Cortex of kidney (tissue), 1 donor: ENCODE measurements at places on chromosomes 7 and 10.

GRCh38 chr10:114911052-114911711 lies 26.8 kb upstream of the TRUB1 start:
- DNase-seq: no peak

GRCh38 chr10:80289451-80290287 lies at the start of gene MAT1A:
Gene MAT1A, minus strand, starts transcription at chr10:80289658. Its CDS starts 235 bp downstream, at chr10:80289423.
- DNase-seq: no peak

GRCh38 chr7:127865466-127865865 lies 165.8 kb downstream of the LRRC4 start:
- DNase-seq: no peak

DNA sequence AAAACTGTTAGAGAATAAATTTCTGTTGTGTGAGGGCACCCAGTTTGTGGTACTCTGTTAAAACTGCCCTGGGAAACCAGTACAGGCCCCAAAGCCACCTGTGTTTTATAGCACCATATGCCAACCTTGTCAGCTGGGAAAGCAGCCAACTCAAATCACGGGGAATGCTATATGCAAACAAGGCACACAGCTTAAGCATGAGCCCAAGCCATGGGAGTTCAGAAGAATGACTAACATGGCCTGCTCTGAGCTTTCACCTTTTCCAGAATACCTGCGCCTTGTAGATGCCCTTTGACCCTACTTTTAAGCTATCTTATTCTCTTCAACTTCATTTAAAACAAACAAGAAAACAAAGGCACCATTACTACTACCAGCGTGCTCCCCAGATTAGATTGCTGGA lies 5.5 kb upstream of the SLC25A13 start:
- DNase-seq: no peak

DNA sequence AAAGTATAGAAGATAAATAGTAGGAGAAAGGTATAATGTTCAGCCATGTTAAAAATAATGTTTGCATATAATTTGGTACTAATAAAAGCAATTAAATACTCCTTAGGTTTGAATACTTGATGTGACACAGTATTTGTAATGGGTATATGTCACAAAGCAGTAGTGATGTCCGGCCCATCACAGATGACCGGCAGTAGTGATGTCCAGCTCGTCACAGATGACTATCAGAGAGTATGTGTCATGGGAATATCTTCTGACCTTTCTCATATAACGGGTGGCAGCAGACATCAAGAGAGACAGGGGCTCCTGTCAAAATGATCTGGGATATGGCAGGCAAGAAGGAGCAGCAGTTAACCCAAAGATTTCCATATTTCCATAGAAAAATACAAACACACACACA lies 477.4 kb upstream of the KLF6 start:
- DNase-seq: no peak

DNA sequence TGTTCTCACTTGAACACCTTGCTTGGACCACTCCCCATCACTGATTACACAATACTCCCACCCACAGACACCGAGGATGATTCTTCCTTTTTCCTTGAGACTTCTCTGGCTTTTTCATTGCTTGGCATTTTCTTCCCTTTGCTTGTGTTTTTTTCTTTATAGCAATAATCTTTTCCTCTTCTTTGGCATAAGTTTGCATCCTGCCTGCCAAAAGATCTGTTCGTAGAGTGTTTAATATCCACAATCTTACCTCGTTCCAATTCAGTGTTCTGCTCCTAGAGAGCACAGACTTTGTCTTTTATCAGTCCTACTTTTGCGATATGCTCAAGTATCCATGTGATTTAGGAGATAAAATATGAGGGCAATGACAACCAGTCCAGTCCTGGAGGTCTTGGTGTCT lies 303.3 kb upstream of the CDC14C start:
- DNase-seq: no peak

- no peak for DNase-seq
Measured at GRCh38 chr10:131083915-131084790, 227.4 kb downstream of the TCERG1L start.

DNA sequence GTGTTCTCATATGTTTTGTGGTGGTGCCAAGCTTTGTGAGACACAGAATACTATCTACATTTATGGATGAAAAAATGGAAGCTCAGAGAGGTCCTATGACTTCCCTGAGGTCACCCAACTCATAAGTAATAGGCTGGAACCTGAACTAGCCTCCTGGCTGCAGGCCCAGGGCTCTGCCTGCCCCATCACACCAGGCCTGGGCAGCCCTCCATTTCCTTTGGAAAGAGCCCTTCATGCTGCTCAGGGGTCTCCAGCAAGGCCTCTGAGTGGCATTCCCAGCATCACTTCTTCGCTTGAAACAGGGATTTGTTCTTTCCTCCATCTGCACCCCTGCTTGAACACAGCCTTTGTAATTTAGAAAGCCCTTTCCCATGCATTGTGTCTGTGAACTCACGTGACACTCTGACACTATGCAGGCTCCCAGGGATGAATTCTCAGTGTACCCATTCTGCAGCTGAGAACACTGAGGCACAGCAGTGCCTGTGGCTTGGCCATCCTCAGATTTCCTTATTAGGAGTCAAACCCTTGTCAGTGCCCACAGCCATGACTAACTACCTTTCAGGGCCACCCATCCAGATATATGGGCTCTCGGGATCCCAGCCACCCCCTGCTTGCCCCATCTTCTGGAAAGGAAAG lies 127.8 kb upstream of the PPIF start:
- no peak for DNase-seq
